ENCODE measurements at places on chromosomes 2 and 18.

DNA sequence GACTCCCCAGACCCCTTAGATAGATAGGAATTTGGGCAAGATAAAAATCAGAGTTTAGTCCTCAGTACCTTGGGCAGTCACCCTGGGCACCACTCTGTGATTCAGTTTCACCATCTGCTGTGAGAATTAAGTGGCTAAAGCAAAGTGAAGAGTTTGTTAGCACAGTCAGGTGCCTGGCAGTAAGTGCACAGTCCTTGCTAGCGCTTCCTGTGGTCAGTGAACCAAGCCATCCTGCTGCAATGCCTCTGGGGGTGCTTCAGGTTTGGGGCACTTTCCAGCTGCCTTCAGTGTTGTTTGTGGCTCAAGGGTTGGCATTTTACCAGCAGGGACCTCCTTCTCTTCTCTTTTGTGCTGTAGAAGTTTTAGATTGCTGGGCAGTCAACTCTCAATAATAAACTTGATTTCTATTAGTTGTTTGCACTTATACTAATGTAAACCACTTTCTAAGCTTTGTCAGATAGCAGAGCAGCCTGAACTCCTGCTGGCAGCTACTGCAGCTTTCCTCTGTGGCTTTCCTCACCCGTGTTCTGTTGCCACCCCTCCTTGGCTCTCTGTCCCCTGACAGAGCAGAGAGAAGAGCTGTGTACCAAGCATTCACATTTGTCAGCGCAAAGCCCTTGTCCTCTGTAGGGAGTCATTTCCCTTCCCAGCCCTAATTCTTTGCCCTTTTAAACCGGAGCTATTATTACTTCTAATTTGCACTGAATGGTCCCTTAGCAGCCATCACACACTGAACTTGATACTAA is 48.4 kb upstream of the RMP24 start:
- no peak for DNase-seq

DNA sequence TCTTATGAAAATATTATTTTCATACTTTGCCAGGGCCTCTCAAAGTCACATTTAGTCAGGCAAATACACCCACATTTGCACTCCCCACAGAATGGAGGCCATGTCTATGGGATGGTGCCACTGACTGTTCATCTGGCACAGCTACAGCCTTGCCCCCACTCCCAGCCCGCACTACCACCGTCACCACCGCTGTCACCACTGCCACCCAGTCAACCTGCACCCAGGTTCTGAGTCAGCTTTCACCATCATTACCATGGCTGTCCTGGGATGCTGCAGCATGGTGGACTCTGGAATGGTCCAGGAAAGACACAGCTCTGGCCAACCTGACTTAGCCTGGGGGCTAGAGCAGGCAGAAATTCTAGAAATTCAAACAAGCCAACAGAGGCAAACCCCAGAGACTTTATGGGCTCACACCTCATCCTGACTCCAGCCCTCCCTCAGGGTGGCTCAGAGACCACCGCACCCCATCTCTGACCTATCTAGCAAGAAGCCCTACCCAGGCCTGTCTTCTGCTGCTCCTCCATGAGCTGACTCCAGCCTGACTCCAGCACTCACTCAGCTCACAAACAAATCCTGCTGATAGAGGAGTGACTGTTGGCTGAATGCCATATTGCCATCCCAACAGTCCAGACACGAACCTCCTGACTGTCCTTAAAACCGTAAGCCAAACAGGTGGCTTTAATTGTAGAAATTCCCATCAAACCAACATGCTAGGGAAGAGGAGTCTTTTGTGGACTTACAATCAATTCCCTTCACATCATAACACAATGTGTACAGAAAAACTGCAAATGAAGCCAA is 28.0 kb downstream of the DNER start:
- DNase-seq, result no peak

DNA sequence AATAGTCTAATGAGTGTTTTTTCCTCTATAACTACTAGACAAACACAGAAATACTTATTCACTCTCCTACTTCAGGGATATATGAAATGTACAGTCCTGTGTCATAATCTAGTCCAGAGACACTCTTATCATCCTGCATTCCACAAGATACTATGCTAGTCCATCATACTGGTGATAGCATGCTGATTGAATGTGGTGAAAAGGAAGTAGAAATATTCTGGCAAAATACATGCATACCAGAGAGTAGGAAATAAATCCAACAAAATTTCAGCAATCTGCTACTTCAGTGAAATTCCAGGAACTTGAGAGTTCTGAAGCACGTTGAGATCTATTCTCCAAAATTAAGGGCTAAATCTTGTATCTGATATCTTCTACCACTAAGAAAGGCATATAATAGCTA is 353.9 kb downstream of the PID1 start:
- DNase-seq, result no peak

DNA sequence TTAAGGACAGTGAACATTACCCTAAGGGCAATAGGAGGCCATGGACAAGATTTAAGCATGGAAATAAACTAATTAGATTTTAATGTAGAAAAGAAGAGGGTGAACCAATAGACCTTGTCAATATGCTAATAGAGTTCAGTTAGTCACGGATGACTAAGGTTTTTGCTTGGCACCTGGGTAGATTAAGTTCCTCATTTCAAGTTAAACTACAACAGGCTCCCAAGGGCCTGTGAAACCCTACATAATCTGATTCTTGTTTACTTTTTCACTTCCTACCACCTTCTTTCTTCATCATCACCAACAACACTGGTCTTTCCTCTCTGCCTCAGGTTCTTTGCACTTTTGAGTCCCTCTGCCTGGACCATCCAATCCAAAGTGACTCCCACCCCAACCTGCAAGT is 14.8 kb downstream of the SP110 start:
- no peak for DNase-seq

GRCh38 chr2:192288295-192288694 is 93.6 kb upstream of the TMEFF2 start:
- DNase-seq, result no peak

GRCh38 chr18:908758-909724 is 4.4 kb downstream of the ADCYAP1 start:
- no peak for DNase-seq

Data from stimulated activated CD4-positive, alpha-beta T cell treated with anti-CD3 and anti-CD28 coated beads, Interleukin-1b, Interleukin-23, amount 100 ng/mL, for 1 hour (primary cell).